ENCODE measurements at places on chromosomes 5 and 9.

GRCh38 chr9:91182429-91183225, 179.1 kb downstream of the AUH start:
- no peak for DNase-seq

DNA sequence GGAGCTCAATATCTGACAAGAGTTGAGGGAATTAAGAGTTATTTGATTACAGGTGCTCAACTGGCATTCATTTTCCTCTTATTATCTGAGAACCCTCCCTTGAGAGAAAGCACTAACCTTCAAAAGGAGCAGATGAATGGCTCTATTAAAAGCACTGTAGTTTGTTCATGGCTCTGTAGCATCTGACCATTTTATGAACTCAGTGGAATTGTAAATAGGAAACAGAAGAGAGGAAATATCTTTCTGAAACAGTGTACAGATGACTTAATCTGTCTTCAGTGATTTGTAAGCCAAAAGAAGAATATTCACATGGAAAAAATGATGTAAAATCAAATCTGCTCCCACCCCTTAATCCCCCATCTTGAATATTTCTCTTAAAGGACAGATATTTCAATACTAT, 810.4 kb upstream of the GRAMD2B start:
- DNase-seq: no peak

GRCh38 chr5:41071242-41071641, at the start of gene MROH2B:
Gene MROH2B, minus strand, starts transcription at chr5:41071342. Its CDS starts 490 bp downstream, at chr5:41070852.
- no peak for DNase-seq

DNA sequence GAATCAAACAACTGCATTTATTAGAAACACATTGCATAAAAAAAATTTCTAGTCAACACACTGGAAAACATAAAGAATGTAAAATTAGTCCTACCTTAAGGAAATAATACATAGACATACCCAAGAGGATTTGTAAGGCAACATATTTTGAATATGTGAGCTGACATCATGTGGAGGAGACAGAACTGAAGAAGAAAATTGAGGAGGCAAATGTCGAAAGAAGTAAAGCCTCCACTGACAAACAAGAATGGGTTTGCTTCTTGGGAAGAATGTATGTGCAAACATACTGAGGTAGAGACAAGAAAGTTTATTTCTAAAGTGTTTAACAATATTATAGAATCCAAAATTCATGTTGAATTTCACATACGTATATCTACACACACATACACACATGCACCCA, 363.0 kb upstream of the PDE4D start:
- no peak for DNase-seq

DNA sequence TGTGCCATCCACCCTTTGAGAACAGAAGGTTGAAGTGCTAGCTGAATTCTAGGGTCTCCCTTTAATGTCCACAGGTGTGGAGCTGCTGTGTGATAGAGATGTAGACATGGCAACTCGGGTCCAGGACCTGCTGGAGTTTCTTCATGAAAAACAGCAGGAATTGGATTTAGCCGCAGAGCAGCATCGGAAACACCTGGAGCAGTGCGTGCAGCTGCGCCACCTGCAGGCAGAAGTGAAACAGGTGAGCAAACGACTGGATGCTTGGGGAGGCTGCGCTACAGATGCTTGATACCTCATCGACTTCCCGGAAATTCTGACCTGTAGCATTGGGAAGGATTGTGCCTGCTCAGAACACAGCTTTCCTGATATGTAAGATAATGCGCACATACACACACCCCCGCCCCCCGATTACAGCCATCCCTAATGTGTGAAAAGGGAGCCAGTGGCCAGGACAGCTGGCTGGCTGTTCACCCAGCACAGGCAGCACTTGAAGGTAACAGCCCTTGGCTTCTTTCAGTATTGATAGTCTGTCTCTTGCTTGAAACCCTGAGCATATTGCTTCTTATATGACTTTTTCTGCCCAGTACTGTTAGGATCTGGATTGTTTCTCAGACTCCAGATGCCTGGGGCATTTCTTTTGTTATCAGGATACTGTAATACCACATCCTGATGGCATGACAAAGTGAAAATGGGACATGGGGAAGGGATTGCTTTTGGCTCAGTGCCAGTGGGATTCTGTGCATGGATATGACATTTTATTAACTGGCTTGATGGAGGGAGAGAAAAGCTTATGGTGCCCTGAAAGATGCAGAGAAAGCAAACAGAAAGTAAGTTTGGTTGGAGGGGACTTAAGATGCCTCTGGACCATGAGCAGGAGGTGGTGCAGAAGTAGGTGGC, 216.8 kb upstream of the OTULINL start:
- no peak for DNase-seq

GRCh38 chr5:139389701-139390638, at the start of gene MZB1:
Gene MZB1, minus strand, starts transcription at chr5:139389913. Its CDS starts 57 bp downstream, at chr5:139389856.
- DNase-seq: peak; percentile 44

GRCh38 chr9:100583014-100583802, 5.3 kb downstream of the CAVIN4 start:
- no peak for DNase-seq

DNA sequence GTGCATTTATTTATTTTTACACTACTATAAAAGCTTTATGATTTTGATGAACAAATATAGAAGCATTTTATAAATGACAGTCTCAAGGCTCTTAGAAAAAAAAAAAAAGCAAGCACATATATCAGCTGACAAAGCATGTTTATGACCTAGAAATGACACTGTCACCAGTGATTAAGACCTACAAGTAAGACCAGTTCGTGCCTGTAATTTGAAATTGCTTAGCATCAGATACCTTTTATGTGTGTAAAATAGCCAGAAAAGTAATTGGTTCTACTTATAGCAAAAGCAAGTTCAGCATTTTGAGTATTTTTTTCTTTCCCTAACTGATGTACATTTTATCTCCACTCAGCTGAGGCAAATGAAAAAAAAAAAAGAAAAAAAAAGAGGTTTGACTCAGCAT, 808.4 kb downstream of the CDH18 start:
- DNase-seq: no peak

GRCh38 chr9:33742519-33742918, 52.8 kb upstream of the PRSS3 start:
- DNase-seq: no peak

DNA sequence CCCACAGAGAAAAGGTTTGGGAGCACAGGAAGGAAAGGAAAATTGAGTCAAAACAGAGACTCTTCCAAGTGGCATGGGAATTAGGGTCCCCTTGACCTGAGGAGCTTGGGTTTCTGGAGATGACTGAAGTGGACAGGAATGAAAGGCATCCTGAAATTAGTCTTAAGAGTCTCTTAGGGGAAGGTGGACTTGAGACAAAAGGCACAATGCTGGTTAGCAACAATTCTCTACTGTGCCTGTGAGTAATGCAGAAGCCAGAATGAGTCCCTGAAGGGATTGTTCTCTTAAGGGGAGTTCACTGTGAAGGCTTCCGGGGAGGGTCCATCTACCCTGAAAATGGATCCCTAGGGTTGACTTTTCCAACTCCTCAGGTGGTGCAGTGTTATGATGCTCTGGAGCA, 58.4 kb upstream of the FOXE1 start:
- DNase-seq: no peak

GRCh38 chr5:102099766-102100331, 196.2 kb downstream of the SLCO4C1 start:
- DNase-seq: no peak

Measured in effector memory CD4-positive, alpha-beta T cell (primary cell).